Activated T-cell treated with anti-CD3 and anti-CD28 coated beads, Interleukin-2, amount 50 U/mL, for 72 hours (primary cell): ENCODE measurements at places on chromosomes 16 and 17.

DNA sequence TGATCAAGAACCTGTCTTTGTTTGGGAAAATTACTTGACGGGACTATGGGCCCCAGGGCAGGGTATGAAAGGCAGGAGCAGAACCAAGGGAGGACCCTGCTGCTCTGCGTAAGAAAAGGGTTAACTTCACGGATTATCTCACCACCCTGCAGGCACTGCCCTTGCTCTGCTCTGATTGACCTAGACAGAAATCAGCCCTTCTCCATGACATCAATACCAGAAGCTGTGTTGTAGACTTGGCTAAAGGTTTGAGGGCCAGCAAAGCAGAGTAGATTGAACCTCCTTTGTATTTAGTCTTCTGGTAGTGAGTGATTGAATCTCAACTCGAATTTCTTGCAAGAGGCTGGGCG is 52.9 kb upstream of the ETV4 start:
- peaks cover 11% of the 10 kb centered on the region for H3K27me3 ChIP-seq
- H3K4me1 ChIP-seq = no peaks in the 10 kb centered on the region
- DNase-seq = no peak
- no peak overlapping the region for H3K27ac ChIP-seq
- H3K36me3 ChIP-seq = no peaks in the 10 kb centered on the region

GRCh38 chr16:88836791-88837190 is 20.0 kb downstream of the GALNS start:
- H3K36me3 ChIP-seq = no peaks in the 10 kb centered on the region
- H3K4me3 ChIP-seq = no peak overlapping the region
- no peak for DNase-seq

- no peak for DNase-seq
- H3K4me1 ChIP-seq = no peaks in the 10 kb centered on the region
- no peak overlapping the region for H3K4me3 ChIP-seq
- no peaks in the 10 kb centered on the region for H3K27me3 ChIP-seq
- no peaks in the 10 kb centered on the region for H3K36me3 ChIP-seq
Measured at GRCh38 chr16:49344401-49344800, 29.2 kb upstream of the C16orf78 start.

- DNase-seq = no peak
- no peak overlapping the region for H3K27ac ChIP-seq
- H3K4me3 ChIP-seq = no peak overlapping the region
- no peaks in the 10 kb centered on the region for H3K36me3 ChIP-seq
Measured at GRCh38 chr17:65457183-65457582, 104.3 kb downstream of the AXIN2 start.

DNA sequence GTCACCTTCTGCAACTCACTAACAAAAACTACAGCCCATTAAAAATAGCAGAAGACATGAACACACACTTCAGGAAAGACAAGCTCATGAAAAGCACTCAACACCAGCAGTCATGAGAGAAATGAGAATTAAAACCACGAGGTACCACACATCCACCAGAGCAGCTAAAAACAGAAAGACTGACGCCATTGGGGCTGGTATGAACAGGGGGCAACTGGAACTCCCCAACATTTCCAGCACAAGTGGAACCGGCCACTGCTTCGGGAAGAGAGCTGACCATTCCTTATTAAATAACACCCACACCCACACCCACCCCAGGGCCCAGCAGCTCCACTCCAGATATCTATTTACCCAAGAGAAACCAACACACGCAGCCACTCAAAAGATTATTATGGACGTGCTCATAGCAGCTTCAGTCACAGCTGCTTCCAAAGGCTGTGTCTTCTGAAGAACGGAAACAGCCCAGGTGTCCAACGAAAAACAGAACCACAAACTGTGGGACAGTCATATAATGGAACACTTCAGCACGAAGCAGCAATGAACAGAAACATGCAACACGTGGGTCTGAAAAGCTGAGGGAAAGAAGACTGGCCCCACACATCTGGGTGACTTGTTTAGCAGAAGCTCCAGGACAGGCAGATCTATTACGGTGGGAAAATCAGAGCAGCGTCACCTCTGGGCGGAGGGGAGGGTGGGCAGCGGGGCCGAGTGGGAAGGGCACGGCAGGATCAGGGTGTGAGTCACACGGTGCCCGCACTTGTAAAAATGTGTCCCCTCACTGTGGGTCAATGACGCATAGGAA is 41.1 kb downstream of the KLHDC4 start:
- peaks cover 23% of the 10 kb centered on the region for H3K36me3 ChIP-seq
- no peaks in the 10 kb centered on the region for H3K27me3 ChIP-seq
- H3K27ac ChIP-seq = peak overlapping the region; percentile 34
- H3K4me1 ChIP-seq = no peaks in the 10 kb centered on the region

- no peaks in the 10 kb centered on the region for H3K4me1 ChIP-seq
- peaks cover 6% of the 10 kb centered on the region for H3K27me3 ChIP-seq
- no peak for DNase-seq
Measured at GRCh38 chr17:3511852-3512504, 36.2 kb downstream of the ASPA start.
